NCI-H1092 (cell line): ENCODE measurements at places on chromosomes 13 and 19.

GRCh38 chr19:45643927-45644771 lies 5.0 kb upstream of the EML2 start:
- no peak for DNase-seq

DNA sequence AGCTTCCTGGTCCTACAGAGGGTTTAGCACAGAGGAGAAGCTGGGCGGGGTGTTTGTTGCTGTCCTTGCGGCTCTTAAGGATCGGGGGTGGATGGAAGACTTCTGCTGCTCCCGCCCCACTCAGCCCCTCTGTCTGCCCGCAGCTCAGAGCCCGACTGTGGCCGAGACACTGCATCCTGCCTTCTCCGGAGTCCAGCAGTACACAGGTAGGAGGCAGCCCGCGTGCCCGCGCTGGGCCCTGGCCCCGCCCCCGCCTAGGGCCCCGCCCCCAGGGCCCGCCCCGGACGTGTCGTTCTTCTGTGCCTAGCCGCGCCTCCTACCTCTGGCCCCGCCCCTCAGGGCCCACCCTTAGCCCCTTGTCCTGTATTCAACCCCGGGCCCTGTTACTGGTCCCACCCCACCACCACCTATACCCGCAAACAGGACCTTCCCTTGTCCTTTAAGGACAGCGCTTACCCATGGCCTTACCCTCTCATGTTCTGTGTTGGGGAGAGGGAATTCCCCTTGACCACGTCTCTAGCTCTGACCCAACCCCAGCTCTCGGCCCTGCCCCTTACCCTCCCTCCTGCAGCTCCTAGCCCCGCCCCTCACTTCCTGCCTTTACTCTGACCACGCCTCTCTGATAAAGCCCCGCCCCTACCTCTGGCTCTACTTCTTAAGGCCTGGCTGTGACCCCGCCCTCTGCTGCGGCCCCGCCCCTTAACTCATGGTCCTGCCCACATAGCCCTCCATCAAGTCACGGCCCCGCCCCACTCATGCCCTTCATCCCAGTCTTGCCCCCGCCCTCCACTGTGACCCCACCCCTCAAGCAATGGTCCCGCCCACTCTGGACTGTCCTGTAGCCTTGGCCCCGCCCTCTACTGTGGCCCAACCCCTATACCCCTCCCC lies 60.5 kb downstream of the CELF5 start:
- no peak for DNase-seq

- peak; percentile 78 for DNase-seq
Observed at GRCh38 chr13:94416454-94417080, 62.9 kb downstream of the DCT start.

GRCh38 chr13:36288794-36289391 lies 8.7 kb downstream of the CCDC169 start:
- DNase-seq, result no peak

- DNase-seq, result no peak
Observed at GRCh38 chr13:38042771-38043170, 173.2 kb upstream of the TRPC4 start.

GRCh38 chr13:48902368-48902767 lies 73.3 kb upstream of the FNDC3A start:
- no peak for DNase-seq

DNA sequence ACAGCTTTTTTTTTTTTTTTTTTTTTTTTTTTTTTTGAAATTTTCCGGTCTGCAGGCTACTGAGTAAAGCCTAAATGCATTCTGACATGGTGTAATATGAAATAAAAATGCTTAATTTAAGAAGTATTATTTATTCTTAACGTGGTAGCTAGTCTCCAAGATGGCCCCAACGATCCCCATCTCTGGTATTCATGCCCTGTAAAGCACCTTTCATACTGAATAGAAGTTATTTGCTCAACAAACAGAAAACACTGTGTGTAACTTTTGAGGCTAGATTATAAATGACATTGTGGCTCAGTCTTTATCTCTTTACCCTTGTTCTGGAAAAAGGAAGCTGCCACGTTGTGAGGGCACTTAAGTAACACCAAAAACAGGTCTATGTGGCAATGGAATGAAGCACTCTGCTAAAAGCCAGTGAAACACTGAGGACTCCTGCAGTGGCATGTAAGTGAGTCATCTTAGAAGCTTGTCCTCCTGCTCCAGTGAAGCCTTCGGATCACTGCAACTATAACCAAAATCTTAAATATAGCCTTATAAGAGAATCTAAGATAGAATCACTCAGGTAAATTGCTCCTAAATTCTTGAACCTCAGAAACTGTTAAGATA lies 128.7 kb downstream of the UGGT2 start:
- no peak for DNase-seq

- no peak for DNase-seq
Observed at GRCh38 chr13:98500963-98501421, 75.9 kb downstream of the STK24 start.

GRCh38 chr13:27962128-27962841 lies 6.8 kb downstream of the CDX2 start:
- DNase-seq, result no peak
